Motor neuron (in vitro differentiated cells): ENCODE measurements at places on chromosomes 16 and 17. TPM values are rescaled to one million over a fixed set of nuclear protein-coding genes. Genes with fewer than 3 reads are reported as not detected.
A peak's percentile ranks its signal among the peaks of the same experiment; 100 is the strongest.

DNA sequence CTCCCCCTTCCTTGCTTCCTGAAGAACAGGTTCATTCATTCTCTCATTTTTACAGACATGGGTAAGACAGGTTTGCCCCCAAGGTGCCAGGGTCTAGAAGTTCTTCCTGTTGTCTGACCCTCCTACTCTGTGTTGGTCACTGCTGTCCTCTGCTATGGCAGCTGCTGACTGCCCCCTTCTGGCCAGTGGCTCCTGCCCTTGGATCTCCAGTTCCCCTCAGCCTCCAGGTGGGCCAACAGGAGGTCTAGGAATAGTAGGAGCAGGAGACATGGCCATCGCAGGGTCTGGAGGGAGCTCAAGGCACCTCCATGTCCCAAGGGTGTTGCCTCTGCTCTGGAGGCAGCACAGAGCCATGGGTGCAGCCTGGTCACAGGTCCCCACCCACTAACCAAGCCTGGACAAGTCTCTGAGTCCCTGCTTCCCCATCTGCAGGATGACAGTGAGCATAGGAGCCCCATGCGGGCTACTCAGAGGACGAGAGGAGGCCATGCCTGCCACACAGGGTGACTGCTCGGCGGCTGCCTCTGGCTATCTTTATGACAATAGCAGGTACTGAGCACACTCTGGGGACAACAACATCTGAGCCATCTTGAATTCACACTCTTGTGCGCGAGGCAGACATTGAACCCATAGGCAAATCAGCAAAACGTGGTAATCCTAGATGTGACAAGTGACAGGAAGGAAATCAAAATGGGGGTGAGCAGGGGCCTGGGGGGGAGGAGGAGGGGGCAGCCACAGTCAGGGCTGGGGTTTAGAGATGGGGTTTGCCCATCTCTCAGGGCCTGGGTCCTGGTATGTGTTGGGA is 27.0 kb upstream of the NXPH3 start:
- peak; percentile 77 for ATAC-seq

GRCh38 chr17:49991409-49991808 is 3.6 kb downstream of the DLX3 start:
- ATAC-seq = no peak

DNA sequence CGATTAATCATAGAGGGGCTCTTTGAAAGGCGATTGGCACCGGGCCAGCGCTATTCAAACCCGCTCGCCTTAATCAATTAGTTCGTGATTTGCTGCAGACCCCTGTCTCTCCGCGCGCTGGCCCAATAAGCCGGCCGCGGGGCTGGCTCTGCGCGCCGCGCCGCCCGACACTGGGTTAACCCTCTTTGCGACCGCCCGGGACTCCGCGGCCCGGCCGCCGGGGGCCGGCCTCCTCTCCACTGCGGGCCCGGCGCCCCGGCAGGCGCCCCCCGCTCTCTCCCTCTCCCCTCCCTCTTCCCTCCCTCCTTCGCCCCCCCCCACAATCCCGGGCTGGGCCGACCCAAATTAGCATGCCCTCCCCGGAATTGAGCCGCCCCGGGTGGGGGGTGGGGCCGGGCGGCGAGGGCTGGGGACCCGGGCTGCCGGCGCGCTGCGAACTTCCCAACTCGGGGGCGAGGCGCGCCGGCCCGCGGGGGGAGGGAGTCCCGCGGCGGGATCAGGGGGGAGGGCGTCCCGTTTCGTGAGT is 428 bp upstream of the SALL1 start:
- peak; percentile 75 for ATAC-seq

DNA sequence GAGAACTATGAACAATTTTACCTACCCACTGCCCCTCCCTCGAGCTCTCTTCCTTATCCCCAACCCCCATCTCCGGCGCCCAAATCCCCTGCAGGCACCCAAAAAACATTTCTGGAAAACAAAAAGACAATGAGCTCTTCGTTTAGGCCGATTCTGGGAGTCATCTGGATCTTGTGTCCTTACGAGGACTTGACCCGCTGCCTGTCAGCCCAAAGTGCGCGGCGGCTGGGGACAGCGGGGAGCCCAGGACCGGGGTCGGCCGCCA is 524 bp downstream of the STRADA start:
- no peak for ATAC-seq

- no peak for ATAC-seq
Measured at GRCh38 chr16:54712866-54713265, 217.8 kb upstream of the IRX5 start.

GRCh38 chr16:4245077-4245791 is 3.4 kb upstream of the SRL start:
- ATAC-seq = peak; percentile 10

GRCh38 chr16:51888534-51888933 is 658.4 kb downstream of the TOX3 start:
- no peak for ATAC-seq

- no peak for ATAC-seq
Measured at GRCh38 chr17:73203788-73204479, 11.1 kb downstream of the COG1 start.

DNA sequence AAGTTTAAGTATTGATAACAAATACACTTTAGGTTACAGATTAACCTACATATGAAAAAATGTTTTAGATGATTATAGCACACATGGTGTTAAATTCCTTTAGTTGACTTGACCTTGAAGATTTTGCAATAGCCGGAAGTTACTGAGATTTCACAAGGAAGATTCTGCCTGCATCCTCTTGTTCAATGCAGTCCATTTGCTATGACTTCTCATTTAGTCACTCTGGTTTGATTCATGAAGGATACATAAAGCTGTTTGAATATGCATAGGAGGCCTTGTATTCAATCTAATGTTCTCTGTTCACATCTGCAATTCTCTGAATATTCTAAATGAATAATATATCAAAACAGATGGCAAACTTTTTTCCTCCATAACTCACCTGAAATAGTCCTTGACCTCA is 870.2 kb upstream of the GOT2 start:
- ATAC-seq = peak; percentile 26

GRCh38 chr17:77423589-77424451 is 283.1 kb downstream of the SEC14L1 start:
- ATAC-seq = peak; percentile 15

DNA sequence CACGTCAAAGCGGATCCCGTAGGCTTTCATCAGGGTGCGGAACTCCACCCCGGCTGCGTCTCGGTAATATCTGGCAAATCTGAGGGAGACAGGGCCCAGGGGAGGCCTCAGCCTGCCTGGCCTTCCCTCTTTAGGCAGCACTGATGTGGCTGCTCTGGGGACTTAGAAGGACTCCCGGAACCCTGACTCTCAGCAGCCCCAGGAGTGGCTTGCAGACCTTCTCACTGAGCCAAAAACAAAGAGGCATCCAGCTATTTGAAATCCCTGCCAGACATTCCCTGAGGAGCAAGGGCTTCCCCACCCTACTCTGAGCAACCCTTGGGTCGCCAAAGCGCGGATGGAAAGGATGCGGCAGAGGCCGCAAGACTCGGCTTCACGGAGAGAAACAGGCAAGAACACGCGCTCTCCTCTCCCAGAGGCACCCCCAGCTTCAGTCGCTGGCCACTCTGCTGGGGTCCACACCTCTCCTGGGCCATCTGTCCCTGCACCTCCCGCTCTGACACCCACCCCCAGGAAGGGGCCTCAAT is 7.9 kb downstream of the P2RX5 start:
- no peak for ATAC-seq

GRCh38 chr16:56658327-56658875 is 642 bp downstream of the MT1F start:
- ATAC-seq = no peak

GRCh38 chr17:78281249-78281845 is 49.9 kb downstream of the TMEM235 start:
- ATAC-seq = no peak

GRCh38 chr16:53966821-53967571 is 263.0 kb downstream of the FTO start:
- ATAC-seq = no peak

DNA sequence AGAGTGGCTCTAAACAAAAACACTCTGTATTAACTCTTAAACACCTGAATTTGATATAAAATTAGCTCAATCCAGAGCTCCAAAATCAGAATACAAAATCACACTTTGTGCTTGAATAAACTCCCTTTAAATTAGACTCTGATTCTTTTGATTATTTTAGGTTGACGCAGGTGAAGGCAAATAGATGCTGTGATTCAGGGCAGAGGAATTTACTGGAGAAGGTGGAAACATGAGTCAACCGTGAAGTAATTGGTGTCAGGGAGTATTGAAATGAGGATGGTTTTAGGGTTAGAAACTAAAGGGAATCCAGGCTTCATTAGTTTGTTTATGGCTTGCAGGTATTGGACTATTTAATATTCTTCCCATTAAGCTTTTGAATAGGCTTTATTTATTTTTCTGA is 37.1 kb upstream of the TEKT1 start:
- no peak for ATAC-seq

GRCh38 chr16:3023415-3023668 is 400 bp downstream of the HCFC1R1 start:
- no peak for ATAC-seq

DNA sequence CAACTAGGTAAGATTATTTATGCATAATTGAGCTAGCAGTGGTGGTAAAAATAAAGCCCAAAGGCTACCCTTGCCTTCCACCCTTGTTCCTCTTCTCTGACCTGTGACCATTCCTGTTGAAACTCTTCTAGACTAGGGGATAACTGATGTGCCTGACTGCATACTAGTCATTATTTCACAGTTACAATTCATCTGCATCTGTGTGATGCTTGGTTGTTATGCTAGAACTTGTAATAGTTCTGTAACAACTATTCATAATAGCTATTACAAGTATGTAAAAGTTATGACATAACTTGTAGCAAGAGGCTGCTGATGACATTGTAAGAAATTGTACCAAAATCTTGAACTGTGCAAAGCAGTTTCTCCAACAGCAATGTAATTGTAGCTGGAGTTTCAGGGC is 2.4 kb upstream of the VAC14 start:
- ATAC-seq = no peak

DNA sequence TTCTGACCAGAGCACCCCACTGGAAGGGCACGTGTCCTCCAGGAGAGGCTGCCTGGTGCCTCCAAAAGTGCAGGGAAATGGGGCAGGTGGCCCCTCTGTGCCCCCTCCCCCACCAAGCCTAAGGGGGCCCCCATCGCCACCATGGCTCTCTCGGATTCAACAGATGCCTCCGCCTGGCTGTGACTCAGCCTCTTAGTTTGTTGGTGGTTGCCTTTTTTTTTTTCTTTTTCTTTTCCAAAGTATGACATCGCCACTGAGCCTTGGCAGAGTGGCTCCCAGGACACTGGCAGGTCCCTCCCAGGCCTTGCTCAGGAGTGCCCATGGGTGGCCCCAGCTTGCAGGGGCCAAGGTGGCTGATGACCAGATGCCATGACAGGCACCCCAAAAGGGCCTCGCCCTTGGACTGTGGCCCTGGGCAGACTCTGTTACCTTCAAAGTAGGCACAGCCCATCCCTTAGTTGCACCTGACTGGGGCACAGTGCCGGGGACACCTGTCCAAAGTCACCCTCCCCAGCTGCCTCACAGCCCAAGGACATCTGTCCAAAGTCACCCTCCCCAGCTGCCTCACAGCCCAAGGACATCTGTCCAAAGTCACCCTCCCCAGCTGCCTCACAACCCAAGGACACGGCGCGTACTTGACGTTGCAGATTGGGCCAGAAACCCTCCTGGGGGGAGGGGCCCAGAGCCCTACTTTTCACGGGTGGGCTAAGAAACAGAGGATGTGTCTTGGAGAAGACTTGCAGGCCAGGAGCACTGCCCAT is 29.6 kb downstream of the NPTX1 start:
- ATAC-seq = peak; percentile 61

- ATAC-seq = no peak
Measured at GRCh38 chr17:78323826-78324390, 36.0 kb downstream of the SOCS3 start.

GRCh38 chr16:76959166-76959565 is 231.8 kb upstream of the MON1B start:
- ATAC-seq = no peak

- ATAC-seq = no peak
Measured at GRCh38 chr17:19909139-19909538, 41.4 kb upstream of the ULK2 start.

GRCh38 chr17:76049836-76050537 is 22.3 kb downstream of the SRP68 start:
- ATAC-seq = no peak

GRCh38 chr17:50891577-50891989 is 25.4 kb upstream of the TOB1 start:
- ATAC-seq = no peak

GRCh38 chr17:64130559-64131001 is 636 bp upstream of the ERN1 start:
- ATAC-seq = no peak

GRCh38 chr17:46791531-46791930 is 27.0 kb downstream of the WNT3 start:
- ATAC-seq = no peak

- no peak for ATAC-seq
Measured at GRCh38 chr17:82805254-82805653, 34.6 kb downstream of the ZNF750 start.

GRCh38 chr16:70269471-70269870 is 17.7 kb upstream of the EXOSC6 start:
- ATAC-seq = no peak

GRCh38 chr17:51500454-51500853 is 240.1 kb downstream of the UTP18 start:
- ATAC-seq = no peak

DNA sequence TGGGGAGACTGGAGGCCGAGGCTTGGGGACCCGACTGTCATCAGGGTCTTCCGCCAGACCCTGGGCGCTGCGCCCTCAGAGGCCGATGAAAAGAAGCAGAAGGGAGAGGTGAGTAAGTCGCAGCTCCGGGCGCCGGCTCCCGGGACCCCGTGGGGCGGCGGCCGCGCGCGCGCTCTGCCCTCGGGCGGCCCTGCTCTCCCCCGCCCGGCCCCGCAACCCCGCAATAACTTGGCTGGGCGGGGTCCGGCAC is 392 bp upstream of the ABHD15 start:
- ATAC-seq = peak; percentile 48

- ATAC-seq = peak; percentile 1
Measured at GRCh38 chr17:7932483-7932891, 481 bp downstream of the CNTROB start.

- no peak for ATAC-seq
Measured at GRCh38 chr16:30946671-30947540, 2.0 kb upstream of the ORAI3 start.

- no peak for ATAC-seq
Measured at GRCh38 chr17:43014020-43014648, 7.5 kb downstream of the IFI35 start.

- no peak for ATAC-seq
Measured at GRCh38 chr16:77009453-77009852, 181.5 kb upstream of the MON1B start.

GRCh38 chr17:54368906-54369305 is 531.7 kb upstream of the TOM1L1 start:
- ATAC-seq = no peak

LITAFD gene
- 0.87 and 0.95 TPM in 2 replicates for total RNA-seq

MYADML2 gene
- 0.10 TPM in 1 of 2 replicates, not detected in the other for total RNA-seq

SLC38A8 gene
- 0.47 TPM in 1 of 2 replicates, not detected in the other for total RNA-seq

SLC13A2 gene
- total RNA-seq = 0.49 and 1.00 TPM in 2 replicates

ABHD15 gene
- total RNA-seq = 1.0 and 1.1 TPM in 2 replicates

PRSS33 gene
- 0.19 TPM in 1 of 2 replicates, not detected in the other for total RNA-seq

MYH2 gene
- 0.05 TPM in 1 of 2 replicates, not detected in the other for total RNA-seq

PRSS22 gene
- total RNA-seq = 0.57 TPM in 1 of 2 replicates, not detected in the other

CA5A gene
- 0.09 and 1.9 TPM in 2 replicates for total RNA-seq

CCL4 gene
- not detected in 2 replicates for total RNA-seq

ADCY9 gene
- 17.4 and 18.2 TPM in 2 replicates for total RNA-seq

CBLN1 gene
- total RNA-seq = 6.8 and 7.0 TPM in 2 replicates

PRDM7 gene
- total RNA-seq = 0.14 and 0.31 TPM in 2 replicates
